ENCODE measurements at places on chromosomes 5 and 9. TPM values are rescaled to one million over a fixed set of nuclear protein-coding genes. Genes with fewer than 3 reads are reported as not detected.

Gene ST8SIA4
- total RNA-seq, result 17.3 TPM

Gene RNF208
- total RNA-seq, result 7.1 TPM

Gene FST
- 0.10 TPM for total RNA-seq

Gene PSMD5
- total RNA-seq, result 69.3 TPM

Gene SLC1A1
- 0.10 TPM for total RNA-seq

Gene EPB41L4B
- 0.74 TPM for total RNA-seq

Gene TAF11L5
- not detected for total RNA-seq

Gene BTNL8
- total RNA-seq, result 0.12 TPM

Gene SYK
- 0.48 TPM for total RNA-seq

Gene KIF20A
- 57.2 TPM for total RNA-seq

Gene MYMK
- total RNA-seq, result not detected

Gene CDKN2B
- not detected for total RNA-seq

Gene C5
- total RNA-seq, result 1.3 TPM

Gene OBP2B
- total RNA-seq, result not detected

Gene CARD6
- 1.9 TPM for total RNA-seq

Gene CD180
- not detected for total RNA-seq

Gene SLCO6A1
- total RNA-seq, result not detected

Gene HINT1
- total RNA-seq, result 356 TPM

Gene SLC2A8
- 1.0 TPM for total RNA-seq

DNA sequence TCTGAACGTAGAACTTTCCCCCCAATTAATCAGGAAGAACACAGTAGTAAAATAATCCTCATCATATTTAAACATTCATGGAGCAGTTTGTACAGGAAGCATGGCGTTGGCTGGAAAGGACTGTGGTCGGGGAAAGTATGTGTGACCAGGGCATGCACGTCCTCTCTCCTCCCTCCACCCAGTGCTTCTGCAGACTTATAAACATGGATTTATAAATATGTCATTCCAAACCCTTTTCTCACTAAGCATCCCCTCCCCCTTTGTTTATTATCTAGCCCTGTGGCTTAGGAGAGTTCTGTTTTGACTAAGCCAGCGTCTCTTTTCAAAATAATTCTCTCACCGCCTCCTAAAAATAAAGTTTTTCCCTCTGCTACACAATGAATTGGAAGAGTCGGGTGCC is 70.4 kb upstream of the DAP start:
- no peak for DNase-seq

DNA sequence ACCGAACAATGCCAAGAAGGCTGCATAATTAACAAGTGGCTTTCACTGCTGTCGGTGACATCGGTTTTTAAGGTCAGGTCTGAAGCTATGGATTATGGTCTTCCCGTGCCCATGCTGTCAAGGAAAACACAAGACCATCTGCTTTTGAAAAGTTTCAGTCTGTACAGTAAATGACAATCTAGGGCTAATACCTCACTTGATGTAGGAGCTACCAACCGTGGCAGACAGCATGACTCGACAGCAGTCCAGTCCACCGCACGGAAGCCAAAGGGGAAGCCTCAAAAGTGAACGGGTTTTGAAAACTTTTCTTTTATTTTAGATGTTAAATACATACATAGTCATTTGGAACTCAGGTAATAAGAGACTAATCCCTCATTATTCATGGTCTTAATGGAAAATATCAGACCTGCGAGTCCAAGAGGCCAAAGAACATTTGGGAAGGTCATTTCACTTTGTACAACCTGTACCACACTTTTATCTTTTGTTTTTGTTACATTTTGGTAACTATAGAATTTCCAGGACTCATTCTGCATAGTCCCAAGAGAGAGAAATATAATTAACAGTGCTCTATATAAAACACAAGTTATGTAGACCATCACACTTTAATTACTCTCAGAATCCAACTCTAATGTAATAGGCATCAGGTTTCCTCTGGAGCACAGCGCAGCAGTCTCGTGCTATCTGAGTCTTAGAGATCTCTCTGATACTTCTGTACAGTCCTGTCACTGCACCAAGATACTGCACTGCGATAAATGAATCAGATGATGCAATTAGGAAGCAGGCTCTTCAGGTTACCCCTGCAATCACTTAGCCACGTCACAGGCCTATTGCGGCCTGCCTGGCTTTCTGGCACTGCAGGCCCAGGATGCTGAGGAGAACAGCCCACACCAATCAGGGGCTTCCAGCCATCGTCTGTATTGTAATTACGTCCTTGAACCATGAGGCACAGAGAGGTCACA is 184.9 kb downstream of the FANCC start:
- no peak for DNase-seq

- DNase-seq, result no peak
These were observed 96.7 kb upstream of the ALDH1B1 start for GRCh38 chr9:38295764-38296163.

GRCh38 chr9:76741524-76741923 is 22.7 kb upstream of the PCA3 start:
- no peak for DNase-seq

DNA sequence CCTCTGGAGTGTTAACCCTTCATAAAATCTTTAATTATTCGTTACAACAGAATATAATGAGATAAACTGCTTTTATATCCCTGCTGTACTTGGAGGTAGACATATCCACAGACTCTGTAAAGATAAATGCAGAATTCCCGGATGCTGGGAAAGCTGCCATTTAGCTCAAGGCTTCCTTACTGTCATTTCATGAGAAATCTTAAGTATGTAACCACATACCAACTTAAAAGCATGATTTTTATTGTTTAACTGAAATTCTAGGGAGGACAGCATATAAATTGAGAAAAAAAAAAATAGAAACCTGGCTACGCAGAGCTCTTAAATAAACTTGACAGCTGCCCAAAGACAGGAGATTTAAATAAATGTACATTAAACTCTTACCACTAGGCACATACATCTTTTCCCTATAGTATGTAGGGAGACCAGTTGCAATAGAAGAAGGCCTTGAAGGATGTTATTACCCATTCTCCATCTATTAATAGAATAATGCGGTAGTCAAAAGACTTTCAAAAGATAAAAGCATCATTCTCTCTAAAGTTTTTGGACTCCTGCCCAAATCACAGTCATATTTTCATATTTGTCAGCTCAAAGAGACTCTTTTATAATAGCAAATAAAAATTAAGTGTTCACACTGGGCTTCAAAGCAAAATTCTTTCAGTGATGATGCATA is 373.8 kb downstream of the NDUFS4 start:
- no peak for DNase-seq

- no peak for DNase-seq
These were observed 4.3 kb upstream of the FYB1 start for GRCh38 chr5:39223565-39224156.

GRCh38 chr5:117486879-117487391 is 912.3 kb upstream of the SEMA6A start:
- DNase-seq, result no peak

GRCh38 chr5:54234304-54234933 is 76.0 kb downstream of the ARL15 start:
- no peak for DNase-seq

DNA sequence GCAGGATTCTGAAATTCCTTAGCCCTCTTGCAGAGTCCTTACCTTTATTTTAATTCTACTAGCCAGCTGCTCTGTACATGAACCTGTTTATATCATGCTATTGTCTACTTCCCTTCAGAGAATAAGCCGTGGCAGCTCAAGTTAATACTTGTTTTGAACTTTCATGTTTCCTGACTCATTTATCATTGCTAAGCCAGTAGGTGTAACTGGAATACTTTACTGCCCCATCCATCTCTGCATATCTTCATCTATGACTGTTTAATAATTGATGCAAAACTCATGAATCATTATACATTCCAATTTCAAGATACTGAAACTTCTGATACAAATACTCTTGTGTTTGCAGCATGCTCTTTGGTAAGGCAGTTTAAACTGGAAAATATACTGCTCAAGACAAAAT is 174.7 kb downstream of the PPP2R2B start:
- no peak for DNase-seq

DNA sequence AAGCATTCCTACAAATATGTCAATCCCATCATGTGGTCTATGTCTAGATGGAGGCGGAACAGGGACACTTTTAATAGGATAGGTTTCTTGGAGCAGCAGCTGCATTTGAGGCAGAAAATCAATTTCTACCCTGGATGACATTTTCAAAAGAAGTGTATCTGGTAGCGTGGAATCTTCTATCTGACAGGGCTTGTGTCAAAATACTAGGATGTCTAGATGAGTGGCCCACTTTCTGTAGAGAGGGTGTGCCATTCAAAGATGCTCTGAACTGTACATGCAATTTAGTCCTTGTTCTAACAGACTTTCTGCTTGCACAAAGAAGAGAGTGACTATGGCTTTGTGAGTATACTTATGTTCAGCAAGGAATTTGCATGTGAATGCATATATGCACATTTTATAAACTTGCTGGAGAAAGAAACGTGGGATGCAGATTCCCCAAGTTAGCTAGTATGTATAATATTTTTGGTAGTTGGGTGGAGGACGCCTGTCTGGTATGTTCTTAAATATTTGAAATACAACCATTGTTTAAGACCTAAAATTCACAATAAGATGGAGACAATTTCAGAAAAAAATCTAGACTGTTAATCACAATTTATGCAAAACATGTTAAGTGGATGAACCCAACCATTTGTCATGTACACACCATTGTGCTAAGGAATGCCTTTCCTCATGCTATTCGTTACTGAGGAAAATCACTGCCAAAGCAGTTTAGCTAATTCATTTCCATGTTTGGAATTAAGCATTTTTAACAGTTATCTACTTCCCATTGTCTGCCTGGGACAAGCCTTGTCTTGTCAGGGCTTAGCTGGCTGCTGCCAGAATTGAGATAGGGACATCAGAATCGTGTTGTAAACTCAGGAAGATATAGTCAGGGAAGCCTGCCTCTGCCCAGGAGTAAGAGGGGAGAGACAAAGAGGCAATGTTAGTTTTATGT is 129.1 kb upstream of the MEF2C start:
- no peak for DNase-seq

- no peak for DNase-seq
These were observed 71.9 kb downstream of the MAP1B start for GRCh38 chr5:72179028-72179815.

DNA sequence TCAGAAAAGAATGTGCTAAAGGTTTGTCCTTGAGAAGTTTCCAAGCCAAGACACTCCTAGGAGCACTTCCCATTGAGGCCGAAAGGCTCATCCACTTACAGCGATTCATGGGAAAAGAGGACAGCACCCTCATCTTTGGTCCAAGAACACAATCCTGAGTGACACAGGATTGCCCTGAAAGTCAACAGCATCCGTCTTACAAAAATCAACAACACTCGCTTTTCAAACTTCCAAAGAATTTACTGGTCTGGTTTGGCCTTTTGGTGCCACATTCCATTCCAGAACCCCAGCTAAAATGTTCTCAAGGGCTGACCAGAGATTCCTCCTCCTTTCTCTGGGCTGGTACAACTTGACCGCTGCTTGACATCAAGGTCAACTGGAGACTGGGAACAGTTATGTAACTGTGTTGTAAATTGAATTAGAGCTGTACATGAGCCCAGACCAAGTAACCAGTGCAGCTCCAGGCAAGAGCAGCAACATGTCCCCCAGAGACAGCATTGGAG is 415.8 kb upstream of the PIK3R1 start:
- DNase-seq, result no peak

DNA sequence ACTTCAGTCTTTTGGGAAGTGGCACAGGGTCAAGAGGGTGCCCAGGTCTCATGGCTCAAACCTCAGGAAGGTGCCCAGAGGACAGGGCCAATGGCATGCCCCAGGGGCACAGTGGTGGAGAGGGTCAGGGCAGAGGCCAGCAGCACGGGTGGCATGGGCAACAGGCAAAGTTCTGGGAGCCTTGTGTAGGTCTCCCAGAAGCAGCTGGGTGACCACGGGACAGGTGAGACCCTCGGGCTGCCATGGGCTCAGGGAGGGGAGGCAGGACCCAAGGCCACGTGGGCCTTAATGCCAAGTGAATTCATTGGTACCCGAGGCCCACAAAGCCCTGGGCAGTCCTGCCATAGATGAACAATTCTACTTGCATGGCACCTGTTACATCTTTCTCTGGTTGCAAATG is 72.4 kb upstream of the ADAMTS2 start:
- DNase-seq, result no peak

GRCh38 chr5:168941901-168942300 is 359.0 kb downstream of the SLIT3 start:
- DNase-seq, result no peak

GRCh38 chr5:38941912-38942311 is 96.1 kb downstream of the OSMR start:
- DNase-seq, result no peak

GRCh38 chr5:38953426-38954012 is 107.7 kb downstream of the OSMR start:
- DNase-seq, result no peak

GRCh38 chr9:78298046-78298765 is 1.3 kb downstream of the PSAT1 start:
- DNase-seq, result peak; percentile 11

- no peak for DNase-seq
These were observed 69.9 kb upstream of the SELENOP start for GRCh38 chr5:42881416-42882117.

GRCh38 chr5:108818613-108819272 is 71.0 kb downstream of the FER start:
- no peak for DNase-seq

DNA sequence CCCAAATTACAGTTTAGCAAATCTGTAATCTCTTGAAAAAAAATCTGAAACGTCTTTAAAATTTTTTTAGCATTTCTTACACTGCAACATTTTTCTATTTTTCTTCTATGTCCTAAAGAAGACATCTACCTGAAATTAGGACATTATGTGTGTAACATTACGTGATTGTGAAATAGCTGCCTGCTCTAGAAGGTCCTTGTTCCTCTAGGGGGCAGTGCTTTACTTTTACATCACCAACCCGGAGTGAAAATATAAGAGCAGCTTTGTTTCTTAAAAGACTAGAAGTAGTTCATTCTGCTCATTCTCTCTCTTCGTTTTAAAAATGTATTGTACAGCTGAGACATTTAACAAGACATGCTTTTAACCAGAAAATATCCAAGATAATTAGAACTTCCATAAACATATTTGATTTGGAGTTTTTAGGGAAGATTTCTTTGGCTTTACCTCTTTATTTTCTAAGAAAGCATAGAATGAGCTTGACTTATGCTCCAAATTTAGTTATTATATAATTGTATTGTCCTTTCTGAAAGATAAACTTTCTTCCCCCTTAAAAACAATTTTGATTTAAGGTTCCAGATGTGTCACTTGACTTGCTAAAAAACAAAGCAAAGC is 48.1 kb upstream of the RIOK2 start:
- peak; percentile 1 for DNase-seq

GRCh38 chr9:112443200-112443599 is 43.4 kb upstream of the KIAA1958 start:
- no peak for DNase-seq
